GM19239 (cell line): ENCODE measurements at places on chromosomes 1 and 21.

- no peak for DNase-seq
Measured at GRCh38 chr1:19232524-19232846, 18.8 kb downstream of the EMC1 start.

DNA sequence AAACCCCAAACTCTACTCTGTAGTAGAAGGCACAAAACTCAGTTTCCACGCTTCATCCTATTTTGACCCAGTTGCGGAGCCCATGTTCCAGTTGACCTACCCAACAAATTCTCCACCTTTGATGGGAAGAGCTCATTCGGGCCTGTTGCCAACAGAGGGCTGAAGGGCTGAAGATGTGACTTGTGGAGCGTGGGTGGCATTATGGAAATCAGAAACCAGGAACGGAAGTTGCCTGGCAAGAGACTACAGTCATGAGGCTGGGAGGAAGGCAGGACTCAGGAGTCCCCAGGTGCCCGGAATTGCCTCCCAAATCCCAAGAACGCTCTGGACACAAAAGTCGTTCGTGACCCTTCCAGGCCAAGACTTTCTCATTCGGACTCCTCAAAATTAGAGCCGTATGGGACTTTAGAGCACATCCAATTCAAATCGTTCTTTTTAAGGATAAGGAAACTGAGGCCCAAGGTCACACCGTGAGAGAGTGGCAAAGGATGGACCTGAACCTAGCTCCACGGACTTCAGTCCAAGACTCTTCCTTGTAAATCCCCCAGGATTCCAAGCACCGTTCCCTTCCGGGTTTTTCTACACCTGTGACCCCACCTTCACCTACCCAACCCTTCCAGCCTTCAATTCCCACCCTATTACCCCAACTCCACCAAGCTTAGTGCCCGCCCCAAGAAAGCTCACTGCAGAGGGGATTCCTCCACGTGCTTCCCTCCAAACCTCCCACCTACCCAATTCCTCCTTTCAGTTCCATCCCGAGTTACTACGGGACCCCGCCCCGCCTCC, 739 bp downstream of the SMG5 start:
- no peak for DNase-seq

DNA sequence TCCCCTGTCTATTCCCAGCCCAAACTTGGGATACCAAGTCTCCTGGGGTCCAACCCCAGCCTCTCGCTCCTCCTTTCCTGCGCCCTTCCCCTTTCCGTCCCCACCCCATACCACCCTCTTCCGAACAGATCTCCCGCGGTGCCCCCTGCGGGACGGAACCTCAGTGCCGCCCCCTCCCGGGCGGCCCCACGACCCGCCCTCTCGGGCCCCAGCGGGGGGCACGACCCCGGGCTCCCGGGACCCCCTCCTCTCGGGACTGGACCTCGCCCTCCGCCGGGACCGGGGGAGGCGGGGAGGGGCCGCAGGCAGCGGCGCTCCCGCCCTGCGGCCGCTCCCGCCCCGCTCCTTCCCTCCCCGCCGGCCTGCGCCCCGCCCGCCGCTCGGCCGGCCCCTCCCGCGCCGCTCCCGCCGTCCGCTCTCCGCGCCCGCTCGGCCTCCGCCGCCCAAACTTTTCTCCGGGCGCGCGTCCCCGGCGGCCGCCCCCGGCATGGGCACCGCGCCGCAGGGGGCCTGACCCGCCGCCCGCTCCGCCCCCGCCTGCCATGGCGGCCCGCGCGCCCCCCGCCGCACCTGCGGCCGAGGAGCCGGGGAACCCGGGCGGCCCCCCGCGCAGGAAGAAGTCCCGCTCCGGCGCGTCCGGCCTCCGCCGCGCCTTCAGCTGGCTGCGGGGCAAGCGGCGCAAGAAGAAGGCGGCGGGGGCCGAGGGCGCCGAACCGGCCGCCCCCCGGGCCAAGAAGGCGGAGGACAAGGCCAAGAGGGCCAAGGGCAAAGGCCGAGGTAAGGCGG, 39.0 kb upstream of the SYNC start:
- no peak for DNase-seq

- DNase-seq = no peak
Measured at GRCh38 chr1:116226017-116226416, 114.8 kb downstream of the MAB21L3 start.

DNA sequence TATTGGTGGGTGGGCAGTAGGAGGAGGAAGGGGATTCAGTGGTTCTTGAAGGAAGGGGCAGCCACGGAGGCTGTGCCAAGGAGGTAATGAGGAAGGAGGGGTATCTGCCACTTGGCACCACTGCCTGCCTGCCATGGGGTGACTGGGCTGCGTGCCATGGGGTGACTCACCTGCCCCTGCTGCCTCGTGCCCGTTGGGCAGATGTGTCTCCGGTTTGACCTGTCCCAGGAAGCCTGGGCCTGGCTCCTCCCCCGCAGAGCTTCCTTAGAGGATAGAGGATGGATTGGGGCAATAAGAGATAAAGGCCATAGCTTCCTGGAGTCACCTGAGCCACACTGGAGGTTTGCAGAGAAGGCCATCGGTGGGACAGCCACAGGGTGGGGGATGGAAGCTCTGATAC, 1.7 kb downstream of the PADI3 start:
- no peak for DNase-seq

- no peak for DNase-seq
Measured at GRCh38 chr21:34523019-34523555, 11.1 kb upstream of the KCNE1 start.

DNA sequence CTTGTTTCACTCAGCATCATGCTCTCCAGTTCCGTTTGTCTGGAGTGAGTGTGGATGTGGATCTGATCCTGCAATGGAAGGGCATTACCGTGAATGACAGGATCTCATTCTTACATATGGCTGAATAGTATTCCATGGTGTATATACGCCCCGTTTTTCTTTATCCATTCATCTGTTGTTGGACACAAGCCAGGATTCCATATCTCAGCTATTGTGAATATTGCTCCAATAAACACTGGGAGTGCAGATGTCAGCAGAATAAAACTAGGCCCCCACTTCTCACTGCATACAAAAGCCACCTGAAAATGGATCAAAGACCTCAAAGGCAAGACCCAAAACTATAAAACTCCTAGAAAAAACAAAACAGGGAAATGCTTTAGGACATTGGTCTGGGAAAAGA, 120.3 kb upstream of the TMPRSS2 start:
- no peak for DNase-seq

DNA sequence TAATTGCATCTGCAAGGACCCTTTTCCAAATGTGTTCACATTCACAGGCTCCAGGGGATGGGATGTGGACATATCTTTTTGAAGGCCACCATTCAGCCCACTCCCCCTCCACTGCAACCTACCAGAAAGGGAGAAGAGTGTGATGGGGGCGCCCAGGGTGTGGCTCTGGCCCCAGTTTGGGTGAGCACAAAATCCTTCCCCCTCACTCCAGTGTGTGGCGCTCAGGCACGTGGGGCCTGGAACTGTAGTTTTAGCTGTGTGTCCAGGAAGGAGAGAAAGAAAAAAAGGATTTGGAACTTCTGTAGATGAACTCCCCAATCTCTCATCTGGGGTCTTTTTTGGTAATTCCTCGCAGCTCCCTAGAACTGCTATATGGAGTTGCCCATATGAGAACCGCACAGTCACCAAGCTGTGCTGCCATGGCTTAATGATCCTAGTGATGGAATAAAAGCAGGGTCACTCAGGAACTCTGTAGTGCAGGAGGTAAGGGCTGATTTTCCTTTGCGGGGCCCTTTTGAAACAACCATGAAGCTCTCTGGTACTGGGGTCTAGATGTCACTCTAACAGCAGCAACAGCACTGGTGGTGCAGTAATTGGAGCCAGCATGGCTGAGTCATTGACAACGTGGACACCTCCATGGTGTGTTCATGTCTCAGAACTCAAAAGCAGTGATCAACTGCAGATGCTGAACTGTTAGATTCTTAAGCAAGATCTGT, 17.0 kb downstream of the AGT start:
- no peak for DNase-seq

GRCh38 chr1:67013573-67013972, 40.4 kb downstream of the SLC35D1 start:
- no peak for DNase-seq

GRCh38 chr1:203286161-203286984, 18.9 kb upstream of the BTG2 start:
- no peak for DNase-seq

DNA sequence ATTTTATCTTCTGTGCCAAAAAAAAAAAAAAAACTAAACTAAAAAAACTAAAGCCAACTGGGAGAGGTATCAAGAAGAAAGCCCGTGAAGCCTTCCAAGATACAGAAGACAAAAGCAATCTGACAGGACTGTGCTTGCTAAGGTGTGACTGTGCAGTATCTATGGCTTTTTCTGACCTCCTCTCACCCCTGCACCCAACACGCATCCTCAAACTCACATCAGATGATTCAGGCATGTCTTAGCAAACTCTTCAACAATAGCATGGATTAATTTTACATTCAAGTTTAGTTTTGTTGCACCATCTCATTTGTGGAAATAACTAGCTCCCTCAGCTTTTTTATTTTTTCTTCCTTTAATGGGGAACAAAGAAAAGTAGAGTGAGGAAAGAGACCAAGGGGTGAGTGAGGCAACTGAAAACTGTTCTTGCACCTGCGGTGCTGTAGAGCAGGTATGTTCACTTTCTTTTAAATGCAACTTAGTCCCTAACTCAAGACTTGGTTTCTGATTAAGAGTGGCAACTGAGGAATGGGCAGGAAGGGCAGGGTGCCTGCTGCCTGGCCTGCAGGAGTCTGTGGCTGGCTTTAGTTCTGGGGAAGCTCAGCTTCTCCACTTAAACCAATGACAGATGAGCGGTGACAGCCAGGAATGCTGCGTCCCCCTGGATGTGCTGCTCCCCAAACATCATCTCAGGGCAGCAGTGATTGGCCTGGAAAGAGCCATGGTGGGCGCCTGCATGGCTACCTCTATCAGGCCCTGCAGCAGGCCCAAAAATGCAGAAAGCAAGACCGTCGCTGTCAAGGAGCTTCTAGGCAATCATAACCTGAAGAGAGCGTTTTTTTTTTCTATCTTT, 71.3 kb upstream of the LRRC8B start:
- DNase-seq = no peak

DNA sequence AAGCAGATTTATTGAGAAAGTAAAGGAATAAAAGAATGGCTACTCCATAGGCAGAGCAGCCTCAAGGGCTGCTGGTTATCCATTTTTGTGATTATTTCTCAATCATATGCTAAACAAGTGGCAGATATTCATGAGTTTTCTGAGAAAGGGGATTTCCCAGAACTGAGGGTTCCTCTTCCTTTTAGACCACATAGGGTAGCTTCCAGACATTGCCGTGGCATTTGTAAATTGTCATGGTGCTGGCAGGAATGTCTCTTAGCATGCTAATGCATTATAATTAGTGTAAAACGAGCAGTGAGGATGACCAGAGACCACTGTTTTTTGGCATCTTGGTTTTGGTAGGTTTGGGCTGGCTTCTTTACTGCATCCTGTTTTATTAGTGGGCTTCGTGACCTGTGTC, 16.8 kb upstream of the FMN2 start:
- no peak for DNase-seq

- DNase-seq = no peak
Measured at GRCh38 chr1:201377611-201378092, at the start of gene TNNT2. Gene TNNT2, minus strand, starts transcription at chr1:201377680. Its CDS starts 4,426 bp downstream, at chr1:201373254.

DNA sequence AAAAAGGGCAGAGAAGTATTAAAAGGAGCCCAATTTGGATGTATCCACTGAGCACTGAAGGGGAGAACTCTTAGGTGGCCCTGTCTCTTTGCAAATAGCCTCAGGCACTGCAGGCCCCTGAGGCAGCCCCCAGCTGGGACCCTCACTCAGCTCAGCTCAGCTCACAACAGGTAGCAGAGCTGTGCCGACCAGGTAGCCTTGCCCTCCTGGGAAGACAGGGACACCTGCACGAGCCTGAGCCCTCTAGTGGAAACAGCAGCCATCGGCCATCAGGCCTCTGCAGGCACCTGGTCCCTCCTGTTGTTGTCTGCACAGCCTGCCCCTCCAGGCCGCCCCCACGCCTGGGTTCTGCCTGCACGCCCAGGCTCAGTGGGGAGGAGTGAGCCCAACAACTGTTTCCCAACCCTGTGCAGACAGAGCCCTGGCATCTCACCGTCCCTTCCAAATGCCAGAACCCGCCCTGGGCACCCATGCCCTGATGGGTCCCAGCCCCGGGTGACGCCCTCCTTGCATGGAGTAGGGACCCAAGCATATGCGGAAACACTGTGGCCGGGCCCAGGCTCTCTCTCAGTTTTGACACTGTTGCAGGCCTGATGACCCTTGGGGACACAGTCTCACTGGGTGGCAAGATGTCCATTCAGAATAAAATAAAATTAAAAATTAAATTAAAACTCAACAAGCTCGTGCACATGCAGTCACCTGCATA, 60.0 kb upstream of the AJAP1 start:
- DNase-seq = no peak

- no peak for DNase-seq
Measured at GRCh38 chr21:22201126-22201525, 1202.9 kb downstream of the NCAM2 start.

GRCh38 chr1:41455479-41456332, 28.8 kb downstream of the EDN2 start:
- DNase-seq = no peak

DNA sequence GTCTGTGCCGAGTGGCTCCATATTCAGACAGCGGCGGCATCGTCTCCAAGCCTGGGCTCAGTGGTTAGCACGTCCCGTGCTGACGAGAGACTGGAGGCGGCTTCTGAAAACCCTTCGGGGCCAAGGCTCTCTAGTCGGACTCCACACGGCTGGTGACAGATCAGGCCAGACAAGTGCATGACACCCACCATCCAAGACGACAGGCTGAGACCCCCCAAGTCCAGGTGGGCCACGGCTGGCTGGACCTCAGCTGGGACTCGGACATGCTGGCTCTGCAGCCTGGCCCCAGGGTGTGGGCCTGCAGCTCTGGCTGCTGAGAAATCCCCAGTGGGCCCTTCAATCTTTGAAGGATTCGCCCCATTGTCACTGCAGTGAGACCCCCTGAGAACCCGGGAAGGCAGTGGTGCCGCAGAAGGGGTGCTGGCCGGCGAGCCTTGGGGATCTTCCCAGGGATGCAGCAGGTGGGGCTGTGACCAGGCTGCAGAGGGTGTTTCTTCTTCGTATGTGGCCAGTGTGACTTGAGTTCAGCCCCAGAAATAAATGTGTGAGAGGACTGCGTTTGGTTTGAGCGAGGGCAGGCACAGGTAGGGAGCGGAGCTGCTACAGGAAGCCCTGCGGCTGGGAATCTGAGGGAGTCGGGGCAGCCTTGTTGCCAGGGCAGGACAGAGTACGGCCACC, 15.9 kb upstream of the SLC19A1 start:
- DNase-seq = no peak

DNA sequence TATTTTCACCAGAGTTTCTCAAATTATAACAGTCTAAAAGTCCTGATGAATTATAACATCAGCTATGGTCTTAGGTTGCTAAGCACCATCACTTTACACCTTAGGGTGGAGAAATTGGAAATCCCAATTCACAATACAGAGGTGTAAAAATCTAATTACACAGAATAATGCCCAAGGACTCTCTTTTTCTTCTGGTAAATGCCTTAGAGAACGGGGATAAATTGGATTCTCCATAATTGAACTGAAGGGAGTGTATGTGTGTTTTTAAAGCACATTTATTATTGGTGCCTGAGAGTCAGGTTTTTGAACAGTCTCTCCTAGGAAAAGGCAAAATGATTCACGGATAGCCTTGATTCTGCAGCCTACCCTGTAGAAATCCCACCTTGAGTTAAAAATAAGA, 66.8 kb downstream of the NIBAN1 start:
- no peak for DNase-seq
